ENCODE measurements at places on chromosomes 3 and 15.

GRCh38 chr3:64456674-64457073 lies 231.1 kb downstream of the ADAMTS9 start:
- DNase-seq: no peak

DNA sequence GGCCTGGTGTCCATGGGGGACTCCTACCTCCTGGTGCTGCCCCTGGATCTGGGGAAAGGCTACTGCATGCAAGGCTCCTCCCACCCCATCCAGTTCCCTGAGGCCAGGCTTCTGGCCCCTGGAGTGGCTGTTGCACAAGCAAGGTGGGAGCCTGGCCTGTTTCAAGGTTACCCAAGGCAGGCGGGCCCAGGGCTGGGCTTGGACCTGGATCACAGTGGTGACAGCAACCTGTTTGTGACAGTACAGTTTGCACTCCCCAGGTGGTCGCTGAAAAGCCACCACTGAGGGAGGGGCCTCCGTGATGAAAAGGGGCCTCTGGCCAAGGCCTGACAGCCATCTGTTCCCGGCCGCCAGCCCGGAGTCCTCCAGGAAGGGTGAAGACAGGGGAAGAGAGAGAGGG lies 14.4 kb upstream of the KY start:
- no peak for DNase-seq

GRCh38 chr15:47718497-47719437 lies 1.5 kb downstream of the SEMA6D start:
- peak; percentile 40 for DNase-seq

- DNase-seq: no peak
These were observed 2.6 kb upstream of the DPPA4 start for GRCh38 chr3:109339714-109340648.

DNA sequence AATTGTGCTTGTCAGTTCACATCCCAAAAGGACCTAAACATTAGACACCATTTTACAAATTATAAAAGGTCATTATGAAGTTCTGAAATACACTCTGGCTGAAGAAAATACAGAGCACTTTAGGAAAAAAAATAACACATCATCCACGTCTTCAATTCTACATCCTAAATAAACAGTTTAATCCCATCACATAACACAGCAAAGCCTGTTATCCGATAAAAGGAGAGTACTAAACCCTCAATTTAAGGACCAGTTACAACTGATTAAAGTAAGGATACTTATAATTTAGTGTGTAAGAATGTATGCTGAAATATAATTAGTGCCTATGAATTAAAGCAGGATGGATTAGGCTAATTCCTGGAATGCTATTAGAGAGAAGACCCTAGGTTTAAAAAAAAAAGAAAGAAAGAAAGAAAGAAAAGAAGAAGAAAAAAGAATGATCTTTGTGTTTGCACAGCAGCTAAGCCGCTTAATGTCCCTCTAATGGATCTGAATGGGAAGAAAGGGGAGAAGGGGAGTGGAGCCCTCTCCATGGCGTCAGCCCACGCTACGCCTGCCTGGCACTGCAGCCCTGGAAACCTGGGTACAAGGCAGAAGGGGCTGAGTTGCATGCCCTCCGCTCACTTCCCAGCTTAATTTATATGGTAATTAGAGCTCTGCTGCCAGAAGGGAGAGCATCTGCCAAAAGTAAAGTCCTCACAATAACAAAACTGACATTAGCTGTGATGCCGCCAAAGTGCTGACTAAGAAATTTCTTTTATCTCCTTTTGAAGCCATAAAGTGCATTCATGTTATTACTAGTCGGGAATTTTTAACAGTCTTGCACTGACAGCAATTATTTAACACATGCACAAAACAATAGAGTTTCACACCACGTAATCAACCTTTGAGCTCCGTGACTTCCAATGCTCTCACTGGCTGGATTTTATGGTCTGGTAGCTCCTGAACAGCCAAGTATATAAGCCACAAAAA lies 90.0 kb downstream of the FSIP1 start:
- peak; percentile 43 for DNase-seq

DNA sequence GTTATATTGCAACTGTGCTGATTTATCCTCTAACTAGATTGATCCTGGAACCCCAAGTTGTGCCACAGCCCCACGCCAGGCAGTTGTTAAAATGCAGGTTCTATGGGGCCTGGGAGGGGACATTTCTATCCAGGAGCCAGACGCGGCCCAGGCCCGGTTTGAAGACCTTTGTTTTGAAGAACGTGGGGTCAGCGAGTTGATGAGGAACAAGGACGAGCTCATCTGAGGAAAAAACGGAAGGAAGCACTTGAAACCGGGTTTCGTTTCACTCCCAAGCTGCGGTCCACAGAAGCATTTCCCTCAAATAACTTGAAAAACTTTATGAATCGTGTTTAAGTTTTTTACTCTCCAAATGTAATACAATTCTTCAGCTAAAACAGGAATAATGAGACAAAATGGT lies 76.4 kb downstream of the CHSY1 start:
- no peak for DNase-seq

- no peak for DNase-seq
These were observed 71.0 kb upstream of the GALNT15 start for GRCh38 chr3:16103472-16103871.

- DNase-seq: no peak
These were observed 6.9 kb upstream of the FOXB1 start for GRCh38 chr15:59997070-59997701.

DNA sequence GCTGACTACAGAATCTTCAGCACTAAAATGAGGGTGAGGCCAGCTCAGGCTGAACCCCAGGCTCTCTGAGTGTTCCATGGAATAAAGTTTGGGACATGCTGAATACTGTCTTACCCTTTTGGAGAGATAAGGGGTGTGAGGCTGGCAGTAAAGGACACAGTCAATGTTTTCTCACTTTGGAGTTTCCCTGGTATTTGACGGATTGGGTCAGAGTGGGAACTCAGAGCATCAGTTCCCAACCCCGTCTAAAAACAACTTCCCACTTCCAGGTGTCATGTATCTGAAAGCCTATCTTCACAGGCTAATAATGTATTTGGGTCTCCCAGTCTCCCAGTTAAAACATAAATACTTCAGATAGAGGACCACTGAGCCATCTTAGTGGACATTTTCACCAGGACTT lies 180.7 kb downstream of the TLE3 start:
- DNase-seq: no peak

DNA sequence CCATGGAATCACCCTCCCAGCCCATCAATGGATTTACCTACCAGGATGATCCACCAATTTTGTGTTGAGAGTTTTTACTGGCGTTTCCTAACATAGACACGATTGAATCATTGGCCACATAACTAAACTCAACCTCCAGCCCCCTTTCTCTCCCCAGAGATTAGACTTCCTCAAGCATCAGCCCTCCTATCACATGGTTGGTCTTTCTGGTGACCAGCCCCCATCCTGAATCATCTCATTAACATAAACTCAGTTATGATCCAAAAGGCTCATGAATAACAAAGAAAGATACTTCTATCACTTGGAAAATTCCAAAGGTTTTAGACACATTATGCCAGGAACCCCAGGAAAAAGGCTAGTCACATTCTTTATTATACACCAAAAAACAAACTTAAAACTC lies 21.2 kb downstream of the PRKAR2A start:
- no peak for DNase-seq

DNA sequence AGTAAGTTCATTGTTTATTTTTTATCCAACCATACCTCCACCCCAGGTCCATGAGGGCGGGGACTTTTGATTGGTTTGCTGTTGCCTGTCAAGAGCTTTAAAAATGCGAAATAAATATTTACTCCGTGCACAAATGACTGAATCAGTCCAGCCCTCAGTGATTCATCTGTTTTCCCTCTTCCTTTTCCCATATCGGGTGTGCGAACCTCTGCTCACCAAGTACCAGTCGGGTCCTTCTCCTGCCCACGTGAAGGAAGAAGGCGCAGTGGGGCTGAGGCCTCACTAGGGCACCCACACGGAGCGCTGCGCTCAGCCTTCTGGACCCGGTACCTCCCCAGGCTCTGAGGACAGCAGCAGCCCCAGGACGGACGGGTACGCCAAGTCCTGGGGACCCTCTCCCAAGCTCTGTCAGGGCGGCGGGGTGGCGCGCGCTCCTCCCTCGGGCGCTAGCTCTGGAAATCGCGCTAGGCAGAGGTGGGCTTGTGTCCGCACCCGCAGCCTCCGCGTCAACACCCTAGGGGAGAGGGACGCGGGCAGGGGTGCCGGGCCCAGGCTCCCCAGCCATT lies 70.5 kb upstream of the EPHB3 start:
- no peak for DNase-seq

DNA sequence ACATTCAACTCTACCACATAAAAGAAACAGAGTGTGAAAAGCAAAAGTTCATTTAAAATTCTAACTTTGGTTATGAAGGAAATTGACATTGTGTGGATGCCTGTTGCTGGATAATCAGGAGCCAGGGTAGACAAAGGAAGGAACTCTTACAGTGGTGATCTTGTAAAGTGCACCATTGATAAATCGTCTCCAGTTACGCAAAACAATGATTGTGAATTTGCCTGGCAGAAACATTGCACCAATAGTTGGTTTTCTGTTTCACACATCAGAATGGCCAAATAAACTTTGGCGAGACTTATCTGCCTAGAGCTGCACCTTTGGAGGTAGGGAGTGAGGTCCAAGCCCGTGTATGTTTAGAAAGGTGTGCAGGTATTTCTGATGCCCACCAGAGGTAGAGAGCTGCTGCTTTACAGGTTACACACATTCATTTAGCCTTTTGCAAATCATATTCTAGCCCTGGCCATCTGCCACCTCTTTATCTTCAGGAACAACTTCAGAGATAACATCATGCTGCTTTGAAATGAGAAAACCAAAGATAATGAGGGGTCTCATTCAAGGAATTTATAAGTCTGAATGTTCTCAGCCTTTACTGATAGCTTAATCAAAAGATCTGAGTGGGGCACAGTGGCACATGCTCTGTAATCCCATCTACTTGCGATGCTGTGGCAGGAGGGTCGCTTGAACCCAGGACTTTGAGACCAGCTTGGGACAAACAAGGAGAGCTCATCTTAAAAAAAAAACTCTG lies 47.4 kb upstream of the P3H2 start:
- DNase-seq: no peak

- no peak for DNase-seq
These were observed 10.8 kb downstream of the PLXND1 start for GRCh38 chr3:129595544-129596193.

GRCh38 chr15:73786538-73786937 lies 33.4 kb upstream of the INSYN1 start:
- DNase-seq: no peak

DNA sequence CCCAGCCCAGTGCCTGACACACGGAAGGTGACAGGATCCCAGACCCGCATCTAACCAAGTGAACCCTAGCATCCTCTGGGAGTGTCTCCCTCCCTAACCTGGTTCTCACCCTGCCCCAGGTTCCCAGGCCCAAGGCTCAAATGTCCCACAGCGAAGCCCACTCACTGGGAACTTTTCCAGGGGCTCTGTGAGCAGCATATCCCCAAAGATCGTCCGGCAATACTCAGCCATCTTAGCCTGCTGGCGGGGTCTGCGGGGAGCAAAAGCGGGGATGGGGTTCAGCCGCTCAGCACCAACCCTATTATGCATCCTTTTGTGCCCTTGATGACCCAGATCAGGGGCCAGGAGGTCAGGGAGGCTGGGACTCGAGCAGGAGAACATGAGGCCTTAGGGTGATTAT lies 10.4 kb downstream of the PLCB2 start:
- DNase-seq: no peak

- no peak for DNase-seq
These were observed 457.4 kb downstream of the SHQ1 start for GRCh38 chr3:72390841-72391240.

DNA sequence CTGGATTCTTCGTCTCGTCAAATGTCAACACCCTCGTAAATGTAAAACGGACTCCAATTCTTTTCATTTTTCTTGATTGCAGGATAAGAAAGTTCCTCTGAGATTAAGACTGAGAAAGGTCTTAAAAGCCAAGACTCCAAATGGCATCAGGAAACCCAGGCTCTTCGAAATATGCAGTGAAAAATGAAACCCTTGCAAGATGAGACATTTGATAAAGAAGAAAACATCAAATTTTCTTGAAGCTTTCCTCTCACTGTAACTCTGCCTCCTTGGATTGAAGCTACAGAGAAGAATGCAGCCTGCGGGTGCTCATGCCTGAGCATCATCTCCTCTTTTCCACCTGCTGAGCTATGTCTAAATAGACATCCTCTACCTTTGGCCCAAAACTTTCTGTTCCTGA lies 342.4 kb upstream of the THBS1 start:
- DNase-seq: no peak

DNA sequence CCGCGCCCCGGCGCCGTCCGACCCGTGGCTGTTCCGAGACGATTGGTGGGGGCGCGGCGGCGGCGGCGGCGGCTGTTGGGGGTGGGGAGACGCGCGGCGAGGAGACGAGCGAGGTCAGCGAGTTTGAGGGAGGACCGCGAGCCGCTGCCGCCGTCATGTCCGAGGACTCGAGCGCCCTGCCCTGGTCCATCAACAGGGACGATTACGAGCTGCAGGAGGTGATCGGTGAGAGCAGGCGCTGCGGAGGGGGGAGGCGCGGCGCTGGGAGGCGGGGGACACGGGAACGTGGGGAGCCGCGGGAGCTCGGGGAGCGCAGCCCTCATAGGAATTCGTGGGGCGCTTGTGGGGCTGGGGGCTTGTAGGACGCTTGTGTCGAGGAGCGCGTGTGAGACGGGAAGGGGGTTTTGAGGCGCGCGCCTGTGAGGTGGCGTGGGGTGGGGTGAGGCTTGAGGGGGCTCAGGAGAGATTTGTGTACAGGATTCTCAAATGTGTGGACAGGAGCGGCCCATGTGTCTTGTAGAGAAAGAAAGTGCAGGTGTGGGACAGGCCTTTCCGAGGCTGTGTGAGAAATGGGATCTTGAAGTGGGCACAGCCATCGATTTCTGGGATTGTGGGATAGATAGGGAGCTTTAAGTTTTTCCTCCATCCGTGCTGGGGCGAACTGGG lies 518 bp downstream of the OXSR1 start:
- DNase-seq: no peak

GRCh38 chr3:23164746-23165145 lies 38.4 kb upstream of the UBE2E2 start:
- DNase-seq: no peak

DNA sequence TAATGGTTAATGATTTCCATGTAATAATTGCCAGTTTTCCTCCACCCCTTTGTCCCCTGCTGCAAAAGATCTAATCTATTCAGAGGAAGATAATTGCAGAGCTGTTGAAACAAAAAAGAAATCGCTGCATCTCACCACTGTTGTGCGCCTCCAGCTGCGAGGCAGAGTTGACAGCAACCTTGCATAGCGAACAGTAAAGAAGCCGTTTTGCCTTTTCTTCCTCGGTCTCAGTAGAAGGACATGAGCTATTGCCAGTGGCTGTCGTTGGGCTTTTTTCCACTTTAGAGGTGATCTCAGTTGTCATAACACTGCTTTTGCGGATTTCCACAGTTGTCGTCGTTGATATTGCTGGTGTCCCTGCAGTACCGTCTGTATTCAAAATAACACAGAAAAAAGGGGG lies 314.2 kb downstream of the ZNF385D start:
- DNase-seq: no peak

DNA sequence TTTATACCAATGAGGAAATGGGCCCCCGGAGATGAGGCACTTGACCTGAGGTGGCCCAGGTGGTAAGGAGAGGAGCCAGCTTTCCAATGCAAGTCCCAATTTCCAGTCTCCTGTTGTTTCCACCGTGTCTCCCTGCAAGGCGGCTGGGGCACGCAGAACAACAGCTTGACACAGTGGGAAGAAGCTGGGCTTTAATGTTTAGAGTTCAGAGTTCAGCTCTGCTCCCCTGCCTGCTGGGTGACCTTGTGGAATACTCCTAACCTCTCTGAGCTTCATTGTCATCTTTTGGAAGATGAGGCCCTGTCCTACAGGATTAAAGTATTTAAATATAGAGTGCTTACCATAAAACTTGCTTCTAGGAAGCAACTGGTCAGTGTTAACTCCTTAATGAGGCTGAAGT lies 80.3 kb downstream of the SMAD3 start:
- DNase-seq: no peak

- DNase-seq: no peak
These were observed 24.5 kb downstream of the TMEM266 start for GRCh38 chr15:76084256-76084655.

Measured in renal cortex interstitium (tissue), 15 donors.